ENCODE measurements at places on chromosomes 1 and 21.

DNA sequence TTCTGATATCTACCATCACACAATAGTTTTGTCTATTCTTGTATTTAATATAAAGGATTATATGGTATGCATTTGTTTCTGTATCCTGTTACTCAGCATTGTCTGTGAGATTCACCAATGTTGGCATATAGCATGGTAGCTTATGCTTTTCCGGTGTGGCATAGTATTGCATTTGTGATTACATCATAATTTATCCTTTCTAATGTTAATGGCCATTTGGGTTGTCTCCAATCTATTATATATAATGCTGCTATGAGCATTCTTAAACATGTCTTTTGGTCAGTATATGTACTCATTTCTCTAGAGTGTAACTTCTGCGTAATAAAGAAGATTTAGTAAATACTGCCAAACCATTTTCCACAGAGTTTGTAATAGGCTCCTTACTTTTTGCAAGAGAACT is 40.9 kb upstream of the GFI1 start:
- no peak for DNase-seq

DNA sequence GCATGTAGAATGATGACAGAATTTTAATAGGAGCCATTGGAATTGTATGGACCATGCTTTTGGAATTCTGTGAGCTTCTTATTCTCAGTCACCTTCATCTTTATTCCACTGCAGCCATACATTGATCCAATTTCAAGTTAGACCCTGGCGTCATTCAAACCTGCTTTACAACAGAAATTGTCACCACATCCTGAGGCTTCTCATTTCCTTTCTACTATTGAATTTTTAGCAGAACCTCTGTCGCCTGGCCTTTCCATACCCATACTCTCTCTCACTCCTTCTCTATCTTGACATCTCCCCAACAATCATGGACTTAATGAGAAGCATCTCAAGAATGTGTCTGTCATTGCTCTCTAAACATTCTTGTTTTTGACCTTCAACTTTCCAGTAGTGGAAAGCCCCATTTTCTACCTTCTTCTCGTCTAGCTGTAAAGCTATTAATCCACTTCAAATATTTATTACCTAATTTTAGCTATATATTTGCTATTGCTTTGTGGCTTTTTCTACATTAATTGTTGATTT is 74.1 kb downstream of the CRB1 start:
- DNase-seq = no peak

DNA sequence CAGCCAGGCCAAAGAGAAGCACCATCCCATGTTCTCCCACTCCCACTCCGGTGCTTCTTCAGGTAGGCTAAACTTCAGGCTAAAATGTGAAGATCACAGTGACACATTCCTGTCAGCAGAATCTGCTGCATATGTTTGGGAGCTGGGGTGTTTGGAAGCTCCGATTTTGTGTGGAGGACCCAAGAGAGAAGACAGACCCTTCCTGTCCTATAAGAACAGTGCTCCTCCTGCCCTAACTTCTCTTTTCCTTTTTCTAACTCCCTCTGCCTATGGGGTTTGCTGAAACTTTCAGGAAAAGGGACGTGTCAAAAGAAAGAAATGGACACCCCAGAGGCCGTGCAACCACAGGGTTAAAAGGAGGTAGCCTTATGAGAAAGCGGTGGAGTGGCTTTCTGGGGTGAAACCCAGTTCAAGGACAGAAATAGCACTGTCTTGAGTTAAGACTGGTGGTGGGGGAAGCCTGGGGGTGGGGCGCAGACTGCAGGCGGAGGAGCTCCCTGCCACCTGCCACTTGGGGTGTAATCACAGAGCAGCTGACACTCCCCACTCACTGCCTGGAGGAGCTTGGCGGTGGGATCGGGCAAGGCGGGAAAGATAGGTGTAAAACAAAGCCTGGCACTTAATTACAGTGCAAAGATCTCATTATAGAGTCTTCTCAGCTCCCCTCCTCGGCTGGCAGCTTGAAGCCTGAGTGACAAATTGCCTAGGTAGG is 645 bp upstream of the TLR5 start:
- DNase-seq = no peak

DNA sequence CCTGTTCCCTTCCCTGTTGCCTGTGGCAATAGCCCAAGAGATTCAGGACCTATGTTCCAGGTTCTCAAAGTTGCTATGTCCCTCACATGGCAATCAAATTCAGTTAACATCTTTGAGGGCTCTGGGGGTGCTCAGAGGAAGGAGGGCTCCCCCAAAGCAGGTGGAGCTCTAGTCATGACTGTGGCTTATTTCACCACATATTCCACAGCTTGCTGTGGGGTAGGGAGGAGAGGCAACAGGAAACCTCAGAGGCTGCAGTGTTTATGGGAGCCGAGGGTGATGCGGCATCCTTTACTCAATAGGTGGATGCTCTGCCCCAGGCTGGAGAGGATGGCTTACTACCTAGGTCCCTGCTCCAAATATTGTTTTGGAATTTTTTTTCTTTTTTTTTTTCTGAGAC is 1.2 kb upstream of the MKNK1 start:
- no peak for DNase-seq

DNA sequence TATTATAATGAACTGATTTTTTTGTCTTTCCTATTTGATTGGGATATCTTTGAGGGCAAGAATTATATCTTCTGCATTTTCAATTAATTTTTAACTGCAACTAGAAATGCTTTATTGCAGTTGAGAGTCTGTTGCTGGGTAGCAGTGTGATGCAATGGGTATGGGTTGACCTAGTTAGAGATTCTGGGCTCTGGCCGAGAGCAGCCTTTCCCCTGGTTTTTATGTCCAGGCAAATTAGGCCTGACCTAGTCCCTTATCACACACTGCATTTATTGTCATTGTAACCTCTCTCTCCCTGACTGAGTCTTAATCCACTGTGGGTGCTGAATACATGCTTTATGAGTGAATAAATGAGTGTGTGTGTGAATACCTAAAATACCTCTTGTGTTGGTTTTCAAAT is 206.4 kb upstream of the PTGFR start:
- DNase-seq = no peak

DNA sequence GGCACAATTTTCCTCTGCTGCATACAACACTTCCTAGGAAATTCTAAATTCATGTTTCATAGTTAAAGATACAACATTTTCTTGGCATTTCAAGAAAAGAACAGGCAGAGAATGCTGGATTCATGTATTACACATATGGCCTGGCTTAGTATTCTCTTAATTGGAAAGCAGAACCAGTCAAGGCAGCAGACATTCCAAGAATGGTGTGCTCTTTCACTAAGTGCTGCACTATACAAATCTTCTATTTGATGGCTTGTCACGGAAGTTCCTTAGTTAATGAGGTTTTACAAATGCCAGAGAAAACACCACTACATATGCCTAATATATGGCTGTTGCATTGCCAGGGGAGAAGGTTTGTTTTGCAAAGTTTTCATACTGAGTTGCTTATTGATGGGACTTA is 80.8 kb upstream of the DYNLT5 start:
- no peak for DNase-seq

DNA sequence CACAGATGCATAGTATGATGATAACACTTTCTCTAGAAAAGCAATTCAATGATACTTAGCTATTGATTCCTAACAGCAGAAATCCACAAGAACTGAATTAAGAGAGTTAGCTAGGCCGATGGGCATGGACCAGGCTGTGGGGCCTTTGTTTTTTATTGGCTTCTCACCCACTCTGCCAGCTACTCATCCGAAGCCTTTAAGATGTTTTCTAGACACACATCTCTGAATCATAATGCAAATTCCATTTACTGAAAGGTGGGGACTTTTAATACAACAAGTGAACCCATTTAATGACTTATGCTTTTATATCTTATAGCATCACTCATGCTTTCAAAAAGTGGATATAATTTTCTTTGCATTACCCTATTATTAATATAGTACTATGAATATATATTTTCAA is 170.2 kb downstream of the RUNX1 start:
- DNase-seq = peak; percentile 10

- no peak for DNase-seq
Observed at GRCh38 chr1:47742890-47743760, 254.1 kb downstream of the TRABD2B start.

DNA sequence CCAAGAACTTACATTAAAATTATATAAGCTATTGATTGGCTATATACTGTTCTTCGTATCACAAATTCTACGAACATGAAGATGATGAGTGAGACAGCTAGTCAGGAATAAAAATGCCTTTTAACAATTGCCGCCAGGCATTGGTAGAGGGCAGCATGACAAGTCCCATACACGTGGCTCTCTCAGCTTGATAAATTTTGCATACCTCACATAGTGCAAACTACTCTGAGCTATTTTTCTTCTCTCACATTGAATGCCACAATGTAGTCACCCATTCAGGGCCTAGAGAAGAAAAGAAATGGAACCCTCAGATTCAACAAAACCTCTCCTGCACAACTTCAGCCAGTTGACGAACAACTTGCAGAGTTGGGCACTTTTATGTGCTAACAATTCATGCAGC is 27.0 kb upstream of the FMO2 start:
- DNase-seq = no peak

DNA sequence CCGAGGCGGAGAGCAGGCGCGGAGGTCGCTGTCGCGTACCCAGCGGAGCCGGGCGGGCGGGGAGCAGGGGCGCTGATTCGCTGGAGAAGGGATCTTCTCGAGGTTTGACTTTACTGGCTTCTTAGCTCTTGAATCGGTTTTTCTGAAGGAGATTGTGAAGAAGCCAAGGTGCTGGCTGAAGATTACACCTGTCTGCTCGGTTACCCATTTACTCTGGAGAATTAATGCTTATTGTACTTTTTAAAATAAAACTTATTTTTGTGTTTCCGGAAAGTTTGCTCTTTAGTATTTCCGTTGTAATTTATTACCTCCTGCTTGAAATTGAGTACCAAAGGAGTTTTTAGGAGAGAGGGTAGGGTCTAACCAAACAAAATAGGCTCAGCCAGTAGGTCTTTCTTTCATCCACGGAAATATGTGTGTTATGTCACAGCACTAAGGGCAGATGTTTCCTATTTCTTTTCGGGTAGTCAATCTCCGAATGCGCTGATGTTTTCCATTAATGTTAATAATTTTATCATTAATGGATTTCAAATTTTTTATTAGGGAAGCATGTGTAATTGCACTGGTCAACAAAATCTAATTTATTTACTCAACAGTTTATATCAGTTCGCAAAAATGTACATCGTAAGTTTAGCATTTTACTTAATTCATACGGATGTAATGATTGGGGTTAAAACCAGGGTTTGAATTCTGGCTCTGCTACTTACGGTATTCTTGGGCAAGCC is 510 bp upstream of the GNG5 start:
- DNase-seq = no peak

DNA sequence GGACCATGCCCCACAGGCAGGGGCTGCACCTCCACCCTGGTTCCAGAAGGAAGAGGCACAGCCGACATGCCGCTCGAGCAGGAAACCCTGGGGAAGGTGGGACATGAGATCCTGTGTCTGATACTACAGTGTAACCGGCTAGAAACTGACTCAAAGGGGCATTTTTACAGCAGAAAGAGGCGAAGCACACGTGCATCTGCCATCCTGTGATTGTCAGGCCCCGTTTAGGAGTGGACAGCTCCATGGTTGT is 62.7 kb downstream of the SIK1 start:
- no peak for DNase-seq

All from foreskin fibroblast (primary cell).